Stimulated activated CD4-positive, alpha-beta T cell treated with anti-CD3 and anti-CD28 coated beads, Interleukin-4, amount 100 ng/mL, for 1 hour (primary cell): ENCODE measurements at places on chromosomes 16 and 17.

DNA sequence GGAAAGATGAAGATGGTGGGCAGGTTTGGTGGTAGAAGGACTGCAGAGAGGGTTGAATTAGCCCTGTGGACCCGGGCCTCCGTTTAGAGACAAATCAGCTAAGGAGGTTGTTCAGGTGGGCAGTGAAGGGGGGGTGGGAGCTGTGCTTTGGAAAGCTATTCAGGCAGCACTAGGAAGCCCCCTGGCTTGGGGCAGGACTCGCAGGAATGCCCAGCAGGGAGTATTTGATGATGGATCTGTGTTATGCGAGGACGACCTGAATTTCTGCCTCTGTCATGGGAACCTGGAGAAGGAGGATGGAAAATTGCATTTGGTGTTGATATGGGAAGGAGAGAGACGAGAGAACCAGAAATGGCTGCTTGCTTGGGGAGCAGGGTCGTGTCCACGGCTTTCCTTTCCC, 3.5 kb downstream of the SPDYE4 start:
- no peak for DNase-seq

- no peak for DNase-seq
Observed at GRCh38 chr17:15650741-15651582, 31.5 kb upstream of the FBXW10B start.

DNA sequence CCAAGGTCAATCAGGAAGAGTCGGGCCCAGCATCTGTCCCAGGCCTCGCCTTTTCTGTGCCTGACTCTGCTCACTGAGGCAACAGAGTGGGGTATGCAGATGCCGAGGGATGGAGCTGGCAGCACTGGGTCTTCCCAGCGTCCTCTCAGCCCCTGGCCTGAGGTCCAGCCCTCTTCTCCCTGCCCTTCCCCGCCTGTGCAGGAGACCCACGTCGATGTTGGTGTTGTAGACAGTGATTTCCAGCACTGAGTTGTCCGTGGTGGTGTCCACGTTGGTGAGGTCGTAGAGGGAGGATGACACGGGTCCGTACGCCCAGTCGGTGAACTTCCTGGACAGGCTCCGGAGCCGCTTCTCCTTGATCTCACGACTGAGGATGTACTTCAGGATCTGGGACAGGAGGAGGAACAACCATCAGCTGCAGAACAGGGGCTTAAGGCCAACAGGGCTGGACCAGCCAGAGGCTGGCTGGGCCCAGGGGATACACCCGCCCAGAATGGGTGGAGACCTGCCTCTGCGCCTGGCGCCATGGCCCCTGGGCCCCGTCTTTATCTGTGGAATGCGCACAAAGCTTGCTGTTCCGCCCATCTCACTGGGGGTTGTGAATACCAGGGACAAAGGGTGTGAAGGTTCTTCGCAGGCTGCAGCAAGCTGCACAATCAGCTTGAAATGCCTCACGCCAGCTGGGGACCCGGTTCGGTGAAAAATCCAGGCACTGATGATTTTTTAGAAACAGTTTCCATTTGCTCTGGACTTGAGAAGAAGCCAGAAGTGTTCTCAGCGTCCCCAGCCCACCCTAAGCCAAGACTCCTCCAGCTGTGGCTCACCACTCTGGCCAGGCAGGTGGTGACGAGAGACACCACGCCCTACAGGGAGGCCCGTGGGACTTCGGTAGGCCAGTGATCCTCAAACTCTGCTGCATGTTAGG, 27.5 kb downstream of the TRPV3 start:
- no peak for DNase-seq

- no peak for DNase-seq
Observed at GRCh38 chr17:149231-149630, 11.9 kb downstream of the SCGB1C2 start.

DNA sequence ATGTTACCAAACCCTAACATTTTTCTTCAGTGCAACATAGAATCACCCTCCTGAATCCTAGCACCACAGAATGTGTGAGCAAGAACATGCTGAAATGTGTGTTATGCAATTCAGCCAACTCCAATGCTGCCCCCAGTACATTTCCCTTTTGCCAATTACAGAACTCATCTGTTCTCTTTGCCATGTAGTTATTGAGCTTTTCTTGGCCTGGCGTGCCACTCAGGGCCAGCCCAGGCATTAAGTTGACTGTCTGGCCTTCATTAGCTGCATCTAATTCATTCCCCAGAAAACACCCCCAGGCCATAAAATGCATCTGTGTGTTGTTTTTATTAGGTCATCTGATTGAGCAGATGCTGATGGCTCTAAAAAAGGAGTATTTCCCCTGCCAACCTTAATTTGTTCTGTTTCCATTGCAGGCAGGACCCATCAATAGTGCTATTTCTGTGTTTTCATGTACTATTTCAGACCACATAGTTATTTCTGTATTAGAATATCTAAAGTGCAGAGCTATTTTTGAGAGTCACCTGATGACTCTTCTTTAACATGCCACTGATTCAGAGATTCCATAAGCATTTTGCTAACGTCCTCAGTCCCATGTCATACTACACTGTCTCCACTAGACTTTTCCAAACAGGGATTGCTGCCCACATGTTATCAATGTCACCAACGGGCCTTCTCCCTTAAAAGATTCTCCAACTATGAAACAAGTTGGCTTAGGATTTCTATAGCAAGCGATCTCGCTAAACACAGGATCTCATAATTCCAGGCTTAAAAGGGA, 969.7 kb downstream of the CDH11 start:
- DNase-seq, result no peak

GRCh38 chr16:85689285-85689949, 663 bp upstream of the GINS2 start:
- DNase-seq, result no peak

GRCh38 chr17:18157354-18157985, 26.2 kb upstream of the ALKBH5 start:
- no peak for DNase-seq

- DNase-seq, result no peak
Observed at GRCh38 chr17:76687298-76688164, 23.2 kb downstream of the MXRA7 start.

GRCh38 chr17:29133121-29133713, 47.0 kb downstream of the MYO18A start:
- no peak for DNase-seq

GRCh38 chr16:67651847-67652246, 6.9 kb downstream of the CARMIL2 start:
- no peak for DNase-seq

DNA sequence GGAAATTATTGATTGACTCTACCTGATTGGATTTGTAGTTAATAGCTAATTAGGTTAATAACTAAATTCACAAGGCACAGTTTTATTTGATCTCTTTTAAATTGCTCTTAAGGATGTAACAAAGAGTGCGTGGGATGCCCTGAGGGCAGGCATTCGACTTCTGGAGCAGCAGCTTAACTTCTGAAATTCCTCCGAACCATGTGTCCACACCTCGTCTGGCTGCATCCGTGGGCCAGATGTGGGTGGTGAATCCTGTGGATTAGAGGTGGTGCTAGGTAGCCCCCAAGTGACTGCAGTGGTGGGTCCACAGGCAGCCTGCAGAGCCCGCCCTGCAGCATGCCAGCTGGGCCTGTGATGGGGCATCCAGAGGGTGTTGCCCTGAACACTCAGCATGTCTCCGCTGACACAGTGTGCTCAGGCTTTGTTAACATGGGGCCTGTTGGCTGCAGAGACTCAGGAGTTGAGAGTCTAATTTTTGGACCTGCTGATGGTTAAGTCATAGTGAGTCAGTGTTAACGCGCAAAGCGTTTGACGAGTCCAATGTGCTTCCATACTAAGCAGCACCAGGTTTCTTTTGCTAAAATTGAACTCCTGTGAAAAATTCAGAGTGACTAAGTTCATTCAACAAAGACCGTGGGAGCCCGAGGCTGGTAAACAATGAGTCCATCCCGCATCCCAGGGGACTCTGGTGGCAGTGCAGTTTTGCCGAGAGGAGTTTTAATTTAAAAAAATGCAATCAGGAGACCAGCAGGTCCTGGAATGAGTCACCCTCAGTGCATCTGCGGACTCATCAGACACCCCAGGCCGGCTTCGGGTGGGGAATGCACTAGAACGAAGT, 3.8 kb upstream of the NPB start:
- DNase-seq, result no peak

GRCh38 chr17:71757156-71757555, 363.7 kb upstream of the SOX9 start:
- no peak for DNase-seq

DNA sequence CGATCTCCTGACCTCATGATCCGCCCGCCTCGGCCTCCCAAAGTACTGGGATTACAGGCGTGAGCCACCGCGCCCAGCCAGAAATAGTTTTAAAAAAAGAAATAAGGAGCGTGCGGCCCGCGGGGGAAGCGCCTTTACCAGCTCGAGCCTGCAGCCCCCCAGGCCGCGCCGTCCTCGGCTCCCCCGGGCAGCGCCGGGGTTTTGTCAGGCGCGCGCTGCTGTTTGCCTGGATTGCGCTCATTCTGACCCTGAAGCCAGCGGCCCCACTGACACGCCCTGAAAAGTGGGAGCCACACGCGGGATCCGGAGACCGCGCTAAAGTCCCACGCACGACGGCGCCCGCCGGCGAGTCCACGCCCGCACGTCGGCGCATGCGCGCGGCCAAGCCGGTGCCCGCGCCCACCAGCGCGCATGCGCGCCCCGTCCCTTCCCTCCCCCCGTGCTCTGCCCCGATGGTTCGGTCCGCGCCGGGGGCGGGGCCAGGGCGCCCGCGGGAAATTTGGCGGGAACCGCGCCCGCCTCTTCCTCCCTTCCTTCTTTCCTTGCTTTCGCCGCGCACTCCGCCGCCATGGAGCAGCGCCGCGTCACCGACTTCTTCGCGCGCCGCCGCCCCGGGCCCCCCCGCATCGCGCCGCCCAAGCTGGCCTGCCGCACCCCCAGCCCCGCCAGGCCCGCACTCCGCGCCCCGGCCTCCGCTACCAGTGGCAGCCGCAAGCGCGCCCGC, at the start of gene CDT1:
Gene CDT1 (plus strand): TSS at position 526 of the 724 bp plus-strand sequence. CDS start 43 bp downstream, at position 569.
- DNase-seq, result peak; percentile 85

- no peak for DNase-seq
Observed at GRCh38 chr16:66508914-66509496, 40.9 kb downstream of the TK2 start.

DNA sequence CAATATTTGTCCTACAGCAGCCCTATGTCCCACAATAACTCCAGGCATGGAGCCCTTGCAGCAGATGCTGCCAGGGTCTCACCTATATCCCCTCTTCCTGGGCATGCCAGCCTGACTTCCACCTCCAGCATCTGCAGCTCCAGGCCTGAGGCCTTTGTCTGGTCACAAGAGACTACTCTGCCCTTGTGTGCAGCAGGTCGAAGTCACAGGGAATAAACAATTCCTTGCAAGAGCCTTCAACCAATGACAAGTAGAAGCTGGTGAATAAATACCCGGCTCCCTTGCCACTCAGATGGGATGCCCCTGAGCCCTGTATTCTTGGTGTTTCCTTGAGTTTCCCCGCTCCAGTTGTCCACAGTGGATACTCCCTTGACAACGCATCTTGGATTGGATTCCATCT, 23.0 kb downstream of the CES1 start:
- no peak for DNase-seq
